ENCODE measurements at places on chromosomes 2 and 18. TPM values are rescaled to one million over a fixed set of nuclear protein-coding genes. Genes with fewer than 3 reads are reported as not detected.

The IL36G gene
- 0.27 TPM for polyA plus RNA-seq

The RSAD2 gene
- polyA plus RNA-seq, result 3.2 TPM

- no peak for DNase-seq
Measured at GRCh38 chr2:198711484-198711883, 746.3 kb downstream of the SATB2 start.

DNA sequence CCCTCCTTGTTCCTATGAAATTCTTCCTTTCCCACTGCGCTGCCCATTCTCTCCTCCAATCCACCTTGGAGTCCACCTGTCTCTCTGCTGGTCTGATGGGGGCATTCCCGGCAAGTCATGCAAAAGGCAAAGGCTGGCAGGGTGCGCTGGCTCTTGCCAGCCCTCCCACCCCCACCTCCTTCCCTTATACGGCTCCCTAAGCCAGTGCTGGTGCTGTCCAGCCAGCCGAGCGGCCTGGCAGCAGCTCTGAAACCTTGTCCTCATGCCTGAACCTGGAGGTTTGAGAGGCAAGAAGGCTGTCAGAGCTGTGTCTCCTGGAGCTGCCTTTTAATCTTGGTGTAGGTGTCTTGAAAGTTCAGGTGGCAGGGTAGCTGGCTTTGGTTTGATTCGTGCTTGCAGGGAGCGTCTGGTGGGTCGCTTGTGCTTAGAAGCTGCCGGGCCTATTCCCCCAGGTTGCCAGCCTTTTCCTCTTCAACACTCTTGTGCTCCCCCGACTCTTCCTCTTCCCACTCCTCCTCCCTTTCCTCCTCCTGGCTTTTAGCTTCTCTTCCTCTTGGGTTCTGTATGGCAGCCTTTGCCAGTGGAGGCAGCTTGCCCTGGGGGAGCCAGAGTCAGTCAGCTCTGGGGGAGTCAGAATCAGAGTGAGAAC, 748 bp downstream of the LIPG start:
- peak; percentile 20 for DNase-seq

GRCh38 chr2:33377048-33377447, 99.4 kb upstream of the RASGRP3 start:
- no peak for DNase-seq

Measured in muscle of arm (tissue), 14 donors.